ENCODE measurements at places on chromosomes 4 and X. TPM values are rescaled to one million over a fixed set of nuclear protein-coding genes. Genes with fewer than 3 reads are reported as not detected.

DNA sequence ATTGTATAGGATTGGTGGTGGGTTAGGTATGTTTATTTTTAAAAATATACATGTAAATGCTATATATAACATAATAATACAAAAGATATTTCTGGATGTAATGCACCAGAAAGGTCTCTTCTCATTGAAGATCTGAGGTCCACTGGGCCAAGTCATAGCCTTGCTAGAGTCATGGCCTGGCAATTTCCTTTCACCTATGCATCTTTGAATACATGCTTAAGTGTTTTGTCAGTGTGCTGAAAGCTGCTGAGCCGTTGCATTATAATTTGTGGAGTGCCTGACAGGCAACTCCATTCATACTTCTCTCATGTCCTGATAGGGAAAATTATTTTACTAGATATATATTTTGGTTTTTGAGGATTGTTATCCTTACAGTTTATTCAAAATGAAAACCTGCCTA is 410.2 kb upstream of the CT83 start:
- no peak for DNase-seq

The RPA4 gene
- polyA plus RNA-seq: 1.0 TPM

The LRIT3 gene
- polyA plus RNA-seq: not detected

DNA sequence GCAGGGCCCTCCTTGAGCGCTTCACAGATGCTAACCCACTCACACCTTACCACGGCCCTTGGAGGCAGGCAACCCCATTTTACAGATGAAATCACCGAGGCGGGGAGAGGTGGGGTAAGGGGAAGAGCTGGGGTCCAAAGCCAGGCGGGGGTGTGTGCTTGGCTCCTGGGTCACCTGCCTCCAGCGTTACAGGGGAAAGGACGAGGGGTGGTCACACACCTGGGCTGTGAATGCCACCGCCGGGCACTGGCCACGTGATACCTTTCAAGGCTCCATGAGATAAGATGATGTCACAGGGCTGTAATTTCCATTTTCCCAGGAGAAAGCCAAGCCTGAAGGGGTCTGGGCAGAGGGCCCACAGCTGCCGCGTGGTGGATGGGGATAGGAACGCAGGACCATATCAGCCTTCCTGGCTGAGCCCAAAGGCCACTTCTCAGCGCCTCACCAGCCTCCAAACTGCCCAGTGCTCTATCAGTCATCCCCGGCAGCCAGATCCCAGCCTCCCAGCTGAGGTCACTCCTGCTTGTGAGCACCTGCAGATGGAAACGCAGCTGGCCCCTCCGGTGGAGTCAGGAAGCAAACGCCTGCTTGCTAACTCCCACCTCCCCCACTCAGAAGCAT is 62.4 kb upstream of the CRMP1 start:
- DNase-seq: peak; percentile 52

The DUSP21 gene
- polyA plus RNA-seq: not detected

The PABPC5 gene
- polyA plus RNA-seq: 2.8 TPM

DNA sequence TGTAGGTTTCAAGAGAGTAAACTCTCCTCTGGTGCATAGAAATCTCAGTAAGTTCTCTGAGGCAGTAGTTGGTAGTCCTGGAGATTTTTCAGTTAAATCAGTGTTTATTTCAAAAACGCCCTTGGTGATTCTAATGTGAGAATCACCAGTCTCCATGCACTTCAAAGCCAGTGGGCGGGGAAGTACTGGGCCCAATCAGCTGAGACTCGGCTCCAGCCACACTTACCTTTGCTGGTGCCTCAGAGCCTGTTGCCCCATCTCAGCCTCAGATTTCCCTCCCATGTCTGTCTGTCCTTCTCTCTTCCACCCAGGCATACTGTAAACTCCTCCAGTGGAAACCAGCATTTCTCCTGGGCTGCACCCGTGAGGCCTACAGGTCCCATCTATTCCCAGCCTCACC is 7.4 kb upstream of the MGST2 start:
- peak; percentile 43 for DNase-seq

DNA sequence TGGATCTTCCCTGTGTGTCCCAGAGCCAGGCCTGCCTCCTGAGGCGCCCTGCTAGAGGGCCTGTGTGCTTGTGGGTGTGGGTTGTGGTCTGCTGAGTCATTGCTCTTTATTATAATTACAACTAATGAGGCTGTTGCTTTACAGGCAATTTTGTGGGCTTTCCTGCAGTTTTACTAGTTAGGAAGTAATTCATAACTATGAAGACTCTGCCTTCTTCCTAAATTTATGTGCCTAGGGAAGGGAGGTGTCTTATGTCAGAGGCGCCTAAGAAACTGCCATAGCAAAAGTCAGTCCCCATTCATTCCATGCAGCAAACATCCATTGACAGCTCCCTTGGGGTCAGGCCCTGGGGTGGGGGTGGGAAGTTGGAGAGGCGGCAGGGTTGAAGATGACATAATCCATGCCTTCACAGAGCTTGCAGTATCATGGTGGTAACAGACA is 359.2 kb downstream of the IDS start:
- DNase-seq: no peak

GRCh38 chr4:146398404-146398803 is 123.3 kb downstream of the SLC10A7 start:
- DNase-seq: no peak

DNA sequence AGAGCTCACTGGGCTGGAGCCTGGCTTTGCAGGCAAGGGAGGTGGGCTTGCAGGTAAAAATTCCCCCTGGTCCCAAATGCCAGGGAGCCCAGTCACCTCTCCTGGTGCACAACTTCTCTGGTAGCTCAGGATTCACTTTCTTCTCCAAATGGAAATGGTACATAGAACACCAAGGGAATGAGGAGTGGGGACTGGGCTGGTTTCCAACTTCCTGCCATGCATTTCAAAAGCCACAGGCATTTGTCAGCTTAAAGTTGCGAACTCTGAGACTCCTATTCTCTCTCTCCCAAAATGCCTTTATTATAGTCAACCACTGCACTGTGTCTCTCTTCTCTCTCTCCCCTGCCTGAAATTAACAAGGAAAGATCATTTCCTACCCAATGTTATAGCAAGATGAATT is 177.3 kb downstream of the GRIA3 start:
- DNase-seq: peak; percentile 5

GRCh38 chr4:153469031-153469430 is 2.9 kb downstream of the TMEM131L start:
- no peak for DNase-seq
